ENCODE measurements at places on chromosomes 13 and 19. TPM values are rescaled to one million over a fixed set of nuclear protein-coding genes. Genes with fewer than 3 reads are reported as not detected.

The FKBP8 gene
- total RNA-seq = 175 TPM

The F2RL3 gene
- not detected for total RNA-seq

The FFAR3 gene
- total RNA-seq = not detected

- H3K4me3 ChIP-seq = peak overlapping the region; percentile 48
- peaks cover 36% of the 10 kb centered on the region for H3K4me1 ChIP-seq
- no peaks in the 10 kb centered on the region for H3K27me3 ChIP-seq
Measured at GRCh38 chr13:103883164-103883563, 816.9 kb upstream of the SLC10A2 start.

GRCh38 chr19:29842471-29843179 is 30.8 kb downstream of the CCNE1 start:
- H3K27ac ChIP-seq = no peak overlapping the region
- no peak for DNase-seq
- peaks cover 53% of the 10 kb centered on the region for H3K27me3 ChIP-seq
- peaks cover 24% of the 10 kb centered on the region for H3K4me1 ChIP-seq
- H3K4me3 ChIP-seq = peak overlapping the region; percentile 49
- H3K36me3 ChIP-seq = no peaks in the 10 kb centered on the region

DNA sequence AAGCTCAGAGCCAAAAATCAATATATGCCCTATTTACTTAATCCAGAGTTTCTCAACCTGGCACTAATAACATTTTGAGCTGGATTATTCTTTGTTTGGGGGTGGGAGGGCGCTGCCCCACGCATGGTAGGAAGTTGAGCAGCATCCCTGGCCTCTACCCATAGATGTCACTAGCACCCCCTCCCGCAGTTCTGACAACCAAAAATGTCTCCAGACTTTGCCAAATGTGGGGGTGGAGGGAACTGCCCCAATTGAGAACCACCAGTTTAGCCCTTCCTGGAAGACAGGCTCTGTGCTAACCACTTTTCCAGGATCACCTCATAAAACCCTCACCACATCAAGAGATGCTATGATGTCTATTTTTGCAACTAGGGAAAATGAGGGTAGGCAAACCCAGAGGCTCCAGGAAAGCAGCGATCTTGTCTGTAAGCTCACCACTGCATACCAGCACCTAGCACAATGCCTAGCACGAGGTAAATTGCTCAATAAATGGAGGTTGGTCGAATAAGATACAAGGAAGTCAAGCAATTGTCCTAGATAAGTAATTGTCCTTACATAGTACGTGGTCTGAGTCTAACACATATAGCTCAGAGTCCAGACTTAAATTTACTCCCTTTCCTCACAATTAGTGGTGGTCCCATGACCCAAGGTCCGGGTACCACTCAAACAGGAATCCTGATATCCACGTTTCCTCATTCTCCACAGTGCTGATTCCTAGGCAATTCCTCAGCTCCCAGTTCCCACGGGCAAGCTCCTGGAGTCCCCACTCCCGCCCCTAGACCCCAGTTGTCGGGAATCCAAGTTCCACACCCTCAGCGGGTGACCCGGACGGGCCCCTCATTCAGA is 892 bp downstream of the TRIR start:
- peak overlapping the region; percentile 92 for H3K4me3 ChIP-seq
- H3K27me3 ChIP-seq = peaks cover 5% of the 10 kb centered on the region
- peaks cover 41% of the 10 kb centered on the region for H3K4me1 ChIP-seq
- no peak for DNase-seq
- H3K27ac ChIP-seq = peak overlapping the region; percentile 93

DNA sequence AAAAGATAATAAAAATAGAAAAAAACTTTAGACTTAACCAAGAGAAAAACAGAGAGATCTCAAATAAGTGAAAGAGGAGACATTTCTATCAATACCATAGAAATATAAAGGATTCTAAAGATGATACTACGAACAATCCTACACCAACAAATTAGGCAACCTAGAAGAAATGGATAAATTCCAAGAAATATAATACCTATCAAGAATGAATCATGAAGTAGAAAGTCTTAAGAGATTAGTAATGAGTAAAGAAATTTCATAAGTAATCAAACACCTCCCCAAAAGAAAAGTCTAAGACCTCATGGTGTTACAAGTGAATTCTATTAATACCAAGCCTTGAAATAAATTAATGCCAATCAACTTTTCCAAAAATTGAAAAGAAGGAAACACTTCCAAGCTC is 1584.5 kb upstream of the MIR17HG start:
- no peaks in the 10 kb centered on the region for H3K36me3 ChIP-seq
- no peak for DNase-seq
- no peaks in the 10 kb centered on the region for H3K27me3 ChIP-seq
- no peak overlapping the region for H3K27ac ChIP-seq
- no peak overlapping the region for H3K4me3 ChIP-seq

DNA sequence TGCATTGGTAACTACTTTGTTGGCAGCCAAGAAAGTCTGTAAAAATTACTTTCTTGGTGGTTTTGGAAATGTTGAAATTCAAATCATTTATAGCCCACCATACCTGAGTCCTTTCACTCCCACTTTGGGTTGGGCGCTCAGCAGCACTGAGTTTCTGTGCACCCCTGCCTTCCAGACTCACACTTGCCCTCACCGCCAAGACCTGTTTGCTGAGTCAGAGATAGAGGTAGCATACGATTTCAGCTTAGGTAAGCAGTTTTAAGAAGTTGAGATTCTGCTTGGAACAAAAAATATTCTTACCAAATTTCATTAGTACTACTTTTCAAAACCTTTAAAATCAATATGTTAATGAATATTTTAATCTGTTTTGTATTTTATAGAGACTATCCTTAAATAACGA is 12.6 kb downstream of the MPHOSPH8 start:
- no peak overlapping the region for H3K27ac ChIP-seq
- DNase-seq = no peak
- no peak overlapping the region for H3K4me3 ChIP-seq
- H3K27me3 ChIP-seq = no peaks in the 10 kb centered on the region
- H3K36me3 ChIP-seq = peaks cover 12% of the 10 kb centered on the region
- no peaks in the 10 kb centered on the region for H3K4me1 ChIP-seq

- H3K36me3 ChIP-seq = no peaks in the 10 kb centered on the region
- no peaks in the 10 kb centered on the region for H3K27me3 ChIP-seq
- H3K4me1 ChIP-seq = peaks cover 22% of the 10 kb centered on the region
- no peak overlapping the region for H3K27ac ChIP-seq
- DNase-seq = no peak
Measured at GRCh38 chr13:33218020-33218419, 67.5 kb downstream of the STARD13 start.
